ENCODE measurements at places on chromosomes 7 and 10. TPM values are rescaled to one million over a fixed set of nuclear protein-coding genes. Genes with fewer than 3 reads are reported as not detected.

- no peak for DNase-seq
These were observed 61.9 kb downstream of the TMEM26 start for GRCh38 chr10:61391281-61391680.

GRCh38 chr10:79292891-79293746 is 54.1 kb upstream of the PPIF start:
- no peak for DNase-seq

GRCh38 chr7:138167869-138168296 is 91.6 kb downstream of the AKR1D1 start:
- DNase-seq: no peak

- peak; percentile 41 for DNase-seq
These were observed 82.8 kb downstream of the GATA3 start for GRCh38 chr10:8137272-8137681.

- DNase-seq: no peak
These were observed 19.4 kb upstream of the PDGFA start for GRCh38 chr7:538764-539685.

DNA sequence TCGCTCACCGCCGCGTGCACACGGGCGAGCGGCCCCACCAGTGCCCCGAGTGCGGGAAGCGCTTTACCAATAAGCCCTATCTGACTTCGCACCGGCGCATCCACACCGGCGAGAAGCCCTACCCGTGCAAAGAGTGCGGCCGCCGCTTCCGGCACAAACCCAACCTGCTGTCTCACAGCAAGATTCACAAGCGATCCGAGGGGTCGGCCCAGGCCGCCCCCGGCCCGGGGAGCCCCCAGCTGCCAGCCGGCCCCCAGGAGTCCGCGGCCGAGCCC is 3.3 kb downstream of the REPIN1 start:
- DNase-seq: no peak

The SEPHS1 gene
- total RNA-seq: 60.7 TPM

The PCLO gene
- 1.2 TPM for total RNA-seq

DNA sequence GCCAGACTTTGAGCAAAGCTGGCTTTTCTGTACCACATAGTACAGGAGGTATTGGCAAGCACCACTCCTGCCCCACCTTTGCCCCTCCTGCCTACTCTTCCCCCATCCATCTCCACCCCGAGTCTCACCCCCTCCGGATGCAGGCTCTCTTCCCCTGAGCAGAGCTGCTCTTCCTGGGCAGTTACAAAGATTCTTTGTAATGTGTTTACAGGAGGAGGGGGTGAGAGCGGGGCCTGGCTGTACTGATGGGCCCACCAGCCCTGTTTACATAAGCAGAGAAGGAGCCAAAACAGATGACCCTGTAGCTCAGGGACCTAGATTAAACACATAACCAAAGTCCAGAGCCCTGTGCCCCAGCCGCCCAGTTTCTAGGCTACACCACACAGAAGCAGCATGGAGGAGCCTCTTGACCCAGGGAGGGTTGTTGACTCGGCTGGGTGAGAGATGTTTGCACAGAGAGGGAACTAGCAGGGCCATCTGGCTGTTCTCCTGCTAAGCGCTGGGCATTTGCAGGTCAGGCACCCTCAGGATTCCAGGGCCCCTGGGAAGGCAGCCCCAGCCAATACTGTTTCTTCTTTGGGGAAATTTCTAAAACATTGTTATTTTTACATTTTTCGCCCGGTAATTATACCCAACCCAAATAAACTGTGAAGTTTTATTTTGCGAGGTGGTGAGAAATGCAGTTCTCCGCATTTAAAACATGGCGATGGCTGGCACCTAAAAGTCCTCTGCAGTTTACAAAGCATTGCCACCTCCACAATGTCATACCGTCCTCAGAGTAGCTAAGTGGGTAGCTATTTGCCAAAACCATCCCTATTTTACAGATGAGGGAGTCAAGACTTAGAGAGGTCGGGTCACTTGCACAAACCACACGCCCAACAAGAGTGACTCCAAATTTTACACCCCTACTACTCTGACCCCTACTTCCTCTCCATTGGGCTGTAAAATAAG is 11.4 kb upstream of the ZKSCAN1 start:
- DNase-seq: no peak

DNA sequence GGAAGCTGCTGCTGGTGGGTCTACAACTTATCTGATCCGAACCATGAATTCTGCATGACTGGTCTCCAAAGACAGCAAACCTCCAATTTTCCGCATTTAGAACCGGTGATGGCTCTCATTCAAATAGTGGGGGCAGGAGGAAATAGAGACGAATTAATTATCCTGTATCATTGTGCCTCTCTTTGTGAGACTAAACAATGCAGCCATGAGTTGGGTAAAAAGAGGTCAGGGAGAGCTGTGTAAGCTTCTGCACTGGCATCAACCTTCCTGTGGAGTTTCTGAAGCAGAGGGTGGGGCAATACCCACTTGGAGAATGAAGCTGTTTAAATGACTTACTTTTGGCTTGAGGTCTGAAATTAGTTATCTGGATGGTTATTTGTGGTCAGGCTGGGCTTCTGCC is 266.4 kb downstream of the SORCS3 start:
- no peak for DNase-seq

DNA sequence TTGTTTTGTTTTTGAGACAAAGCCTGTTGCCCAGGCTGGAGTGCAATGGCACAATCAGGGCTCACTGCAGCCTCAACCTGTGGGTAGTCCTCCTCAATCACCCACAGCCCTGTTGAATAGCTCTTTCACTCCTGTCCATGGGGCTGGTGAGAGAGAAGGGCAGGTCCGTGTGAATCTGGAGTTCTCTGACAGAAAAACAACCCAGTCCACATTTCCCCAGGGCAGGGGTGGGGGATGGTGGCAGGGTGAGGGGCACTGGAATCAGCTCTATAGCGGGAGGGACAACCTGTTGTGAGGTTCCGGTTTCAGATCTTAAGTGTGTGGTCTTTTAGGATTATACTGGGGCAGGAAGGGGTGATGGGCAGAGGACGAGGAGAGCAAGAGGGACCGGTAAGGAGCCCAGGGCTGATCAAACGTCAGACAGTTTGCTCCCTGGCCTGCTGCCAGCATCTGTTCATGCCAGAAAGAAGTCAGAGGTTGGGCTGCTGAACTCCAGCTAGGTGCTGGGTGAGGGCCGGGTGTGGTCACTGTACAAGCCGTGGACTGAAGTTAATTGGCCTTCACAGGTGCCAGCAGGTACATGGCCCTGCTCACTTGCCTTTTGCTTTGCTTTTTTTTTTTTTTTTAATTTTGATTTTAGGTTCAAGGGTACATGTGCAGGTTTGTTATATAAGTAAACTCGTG is 33.2 kb upstream of the MKRN1 start:
- peak; percentile 44 for DNase-seq

DNA sequence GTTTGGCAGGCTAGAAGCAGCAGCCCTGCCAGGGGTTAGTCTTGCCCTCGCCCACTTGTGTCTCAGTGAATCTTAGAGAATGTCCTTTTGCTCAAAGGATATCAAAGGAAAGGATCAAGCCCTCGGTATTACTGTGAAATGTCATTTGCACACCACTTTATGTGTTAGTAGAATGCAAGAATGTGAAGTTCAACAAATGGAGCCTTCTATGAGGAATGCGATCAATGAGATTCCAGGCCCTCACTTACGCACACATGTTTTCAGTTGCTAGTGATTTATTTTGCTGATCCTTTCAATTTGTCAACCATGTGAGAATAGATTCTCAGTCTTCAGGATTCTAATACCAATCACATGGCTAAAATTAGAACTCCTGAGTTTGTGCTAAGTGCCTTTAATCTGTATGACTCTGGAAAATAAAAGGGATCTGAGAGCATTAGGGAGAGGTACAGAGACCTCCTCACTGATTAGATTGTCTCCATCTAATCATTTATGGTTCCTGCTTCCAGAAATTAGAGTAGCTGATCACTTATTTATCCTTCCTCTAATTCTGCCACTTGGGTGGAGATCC is 123.0 kb upstream of the SP4 start:
- no peak for DNase-seq

GRCh38 chr7:72321637-72322036 is 90.5 kb downstream of the CALN1 start:
- DNase-seq: no peak

The PRKRIP1 gene
- 13.3 TPM for total RNA-seq

- no peak for DNase-seq
These were observed 15.5 kb upstream of the GTPBP4 start for GRCh38 chr10:972763-973162.

DNA sequence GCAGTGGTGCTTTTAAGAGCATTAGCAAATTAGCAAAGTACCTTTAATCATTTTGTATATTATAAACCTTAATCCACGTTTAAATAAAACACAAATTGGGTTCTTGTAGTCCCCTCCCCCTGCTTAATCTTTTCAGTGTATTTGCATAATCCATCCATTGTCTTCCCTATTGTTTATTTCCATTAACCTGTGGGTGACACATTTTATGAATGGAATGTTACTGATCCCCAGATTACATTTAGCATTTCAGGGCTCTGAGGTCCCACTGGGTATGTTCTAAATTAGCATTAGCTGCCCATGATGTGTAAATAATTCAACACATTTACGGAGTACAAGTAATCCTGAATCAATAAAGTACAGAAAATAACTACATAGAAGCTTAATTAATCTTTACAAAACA is 138.4 kb upstream of the FEZF1 start:
- DNase-seq: no peak

- no peak for DNase-seq
These were observed 25.8 kb upstream of the AMPH start for GRCh38 chr7:38656968-38657367.

DNA sequence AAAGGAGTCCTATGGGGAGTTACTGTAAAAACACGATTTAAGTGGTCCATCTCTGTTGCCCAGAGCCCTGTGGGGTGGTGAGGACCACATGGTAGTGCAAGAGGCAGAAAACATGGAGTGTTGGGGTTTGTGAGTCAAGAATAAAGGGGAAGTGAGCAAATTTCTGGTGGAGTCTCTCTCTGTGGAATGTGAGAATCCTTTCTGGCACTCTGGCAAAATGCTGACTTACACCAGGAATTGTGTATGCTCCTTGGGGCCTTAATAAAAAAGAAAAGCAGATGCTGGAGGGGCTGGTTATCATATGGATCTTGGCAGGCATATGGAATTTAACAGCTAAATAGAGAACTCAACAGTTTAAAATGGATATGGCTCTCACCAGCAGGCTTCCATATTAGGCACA is 486.0 kb downstream of the TNS3 start:
- no peak for DNase-seq

- no peak for DNase-seq
These were observed 14.7 kb downstream of the CALCR start for GRCh38 chr7:93559639-93560491.

GRCh38 chr7:82762880-82763279 is 319.3 kb upstream of the CACNA2D1 start:
- no peak for DNase-seq

DNA sequence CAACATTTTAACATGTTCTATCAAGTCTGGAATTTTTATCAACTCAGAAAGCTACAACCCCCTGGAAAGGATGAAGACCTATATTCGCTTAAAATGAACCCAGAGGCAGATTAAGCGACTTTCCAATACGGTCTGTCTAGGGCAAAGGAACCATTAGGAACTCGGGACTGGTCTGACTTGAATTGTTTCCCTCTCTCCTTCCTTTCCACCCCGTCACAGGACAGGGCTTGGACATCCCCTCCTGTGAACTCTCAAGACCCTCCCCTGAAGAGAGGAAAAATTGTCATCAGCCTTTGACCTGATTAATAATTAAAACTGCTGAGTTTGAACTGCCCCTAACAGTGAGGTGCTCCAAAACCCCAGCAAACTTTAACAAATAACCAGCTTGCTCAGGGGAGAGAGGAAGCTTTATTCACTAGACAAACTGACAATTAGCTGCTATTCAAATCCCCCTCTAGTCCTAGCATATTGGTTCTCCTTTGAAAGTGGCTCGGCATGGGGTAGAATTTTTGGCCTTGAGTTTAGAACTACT is 22.6 kb upstream of the SLF2 start:
- DNase-seq: no peak

DNA sequence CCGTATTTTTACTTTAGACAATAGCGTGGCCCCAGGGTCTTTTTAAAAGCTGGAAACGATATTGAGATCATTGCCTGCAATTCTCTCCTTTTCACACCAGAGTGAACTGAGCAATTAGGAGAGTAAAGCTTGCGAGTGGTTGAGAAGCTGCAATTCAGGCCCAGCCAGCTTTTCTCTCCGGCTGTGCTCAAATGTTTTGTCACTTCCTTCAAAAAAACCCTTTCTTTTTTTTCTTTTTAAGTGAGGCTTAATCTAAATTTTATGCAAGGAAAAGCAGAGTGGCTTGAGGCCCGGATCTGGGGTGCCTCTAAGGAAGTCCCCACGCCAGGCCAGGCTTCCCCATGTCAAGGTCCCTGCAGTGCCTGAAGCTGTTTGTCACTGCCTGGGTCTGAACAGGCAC is 433.9 kb downstream of the GLRX3 start:
- no peak for DNase-seq

The SEC31B gene
- total RNA-seq: 0.10 TPM

DNA sequence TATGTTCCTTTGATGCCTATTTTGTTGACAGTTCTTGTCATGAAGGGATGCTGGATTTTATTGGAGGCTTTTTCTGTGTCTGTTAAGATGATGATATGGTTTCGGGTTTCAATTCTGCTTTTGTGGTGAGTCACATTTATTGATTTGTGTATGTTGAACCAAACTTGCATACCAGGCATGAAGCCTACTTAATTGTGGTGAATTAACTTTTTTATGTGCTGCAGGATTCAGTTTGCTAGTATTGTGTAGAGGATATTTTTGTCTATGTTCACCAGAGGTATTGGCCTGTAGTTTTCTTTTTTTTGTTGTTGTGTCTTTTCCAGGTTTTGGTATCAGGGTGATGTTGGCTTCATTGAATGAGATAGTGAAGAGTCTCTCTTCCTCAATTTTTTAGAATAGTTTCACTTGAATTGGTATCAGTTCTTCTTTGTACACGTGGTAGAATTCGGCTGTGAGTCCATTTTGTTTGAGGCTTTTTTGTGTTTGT is 345.9 kb downstream of the KIF20B start:
- no peak for DNase-seq

The SKIDA1 gene
- total RNA-seq: 0.48 TPM

All from RPMI7951 (cell line).